Activated CD8-positive, alpha-beta T cell treated with anti-CD3 and anti-CD28 coated beads, Interleukin-2, amount 10 ng/mL, durations not matched to agents 7 days and 5 days (primary cell): ENCODE measurements at places on chromosomes 2 and 18.

DNA sequence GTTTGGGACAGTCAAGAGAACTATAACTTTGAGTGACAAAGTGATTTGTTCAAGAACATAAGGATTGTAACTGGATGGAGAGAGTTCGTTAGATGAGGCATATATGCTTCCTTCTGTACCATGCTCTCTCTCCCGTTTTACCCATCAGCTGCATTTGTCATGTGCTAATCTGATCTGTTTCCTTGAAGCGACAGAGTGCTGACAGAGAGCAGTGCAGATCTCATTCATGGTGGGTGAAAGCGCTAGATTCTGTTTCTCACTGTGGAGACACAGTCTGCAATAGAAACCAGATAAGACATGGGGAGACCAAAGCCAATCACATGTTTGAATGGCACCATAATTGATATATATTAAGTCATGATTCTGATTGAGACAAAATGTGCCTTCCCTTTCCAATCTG, 456.6 kb upstream of the CELF4 start:
- H3K4me3 ChIP-seq, result no peak overlapping the region
- no peak for DNase-seq
- H3K27me3 ChIP-seq, result no peaks in the 10 kb centered on the region
- no peaks in the 10 kb centered on the region for H3K36me3 ChIP-seq

- no peak for DNase-seq
- no peak overlapping the region for H3K4me3 ChIP-seq
- H3K36me3 ChIP-seq, result no peaks in the 10 kb centered on the region
Measured at GRCh38 chr2:231186325-231186724, 12.1 kb upstream of the ARMC9 start.

- no peak overlapping the region for H3K27ac ChIP-seq
- H3K36me3 ChIP-seq, result no peaks in the 10 kb centered on the region
- no peak for DNase-seq
- peaks cover 40% of the 10 kb centered on the region for H3K4me1 ChIP-seq
- H3K4me3 ChIP-seq, result no peak overlapping the region
Measured at GRCh38 chr18:58544616-58545337, 84.1 kb downstream of the ALPK2 start.

GRCh38 chr18:36828157-36828629, 609 bp downstream of the TPGS2 start:
- H3K4me1 ChIP-seq, result peaks cover 42% of the 10 kb centered on the region
- H3K36me3 ChIP-seq, result peaks cover 27% of the 10 kb centered on the region
- H3K27ac ChIP-seq, result peak overlapping the region; percentile 95
- H3K27me3 ChIP-seq, result no peaks in the 10 kb centered on the region
- peak overlapping the region; percentile 86 for H3K4me3 ChIP-seq
- DNase-seq, result peak; percentile 42

DNA sequence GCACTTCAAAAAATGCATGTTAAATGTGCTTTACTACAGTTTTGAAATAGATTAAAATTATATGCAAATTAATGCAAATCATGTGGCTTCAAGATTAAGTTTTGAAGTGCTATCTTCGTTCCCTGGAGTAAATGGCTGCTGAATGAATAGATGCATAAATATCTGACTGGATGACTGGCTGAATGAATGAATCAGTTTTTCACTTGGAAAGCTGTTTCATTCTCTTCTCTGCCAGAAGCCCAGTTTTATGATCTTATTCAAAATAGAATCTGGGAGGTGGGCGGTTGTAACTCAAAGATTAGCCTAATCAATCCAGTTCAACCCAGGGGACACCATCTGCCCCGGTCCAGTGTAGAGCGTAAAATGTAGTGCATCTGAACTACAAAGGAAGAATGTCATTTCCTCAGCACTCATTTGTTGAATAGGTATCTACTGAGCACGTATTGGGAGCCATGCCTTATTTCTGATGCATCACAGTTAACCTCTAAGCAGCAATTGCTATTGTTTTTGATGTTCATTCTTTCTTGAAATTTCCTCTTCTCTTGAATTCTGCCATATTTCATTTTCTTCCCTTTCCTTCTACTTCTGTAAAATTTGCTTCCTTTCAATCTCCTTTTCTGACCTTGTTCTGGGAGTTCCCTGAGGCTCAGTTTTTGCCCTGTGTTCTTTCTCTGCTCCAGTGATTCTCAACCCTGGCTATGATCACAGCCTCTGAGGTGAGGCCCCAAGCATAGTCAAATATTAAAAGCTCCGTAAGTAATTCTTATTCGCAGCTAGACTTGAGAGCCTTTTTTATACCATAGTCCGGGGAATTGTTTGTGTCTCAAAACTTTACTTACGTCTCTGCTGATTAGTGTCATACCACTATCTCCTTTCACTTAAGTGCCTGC, 282.7 kb downstream of the PARD3B start:
- no peak overlapping the region for H3K4me3 ChIP-seq
- no peaks in the 10 kb centered on the region for H3K27me3 ChIP-seq
- DNase-seq, result no peak
- H3K27ac ChIP-seq, result no peak overlapping the region

GRCh38 chr2:59701271-59701994, 852.0 kb downstream of the BCL11A start:
- H3K27ac ChIP-seq, result no peak overlapping the region
- H3K4me3 ChIP-seq, result no peak overlapping the region
- H3K36me3 ChIP-seq, result no peaks in the 10 kb centered on the region
- no peak for DNase-seq
- no peaks in the 10 kb centered on the region for H3K27me3 ChIP-seq
- H3K4me1 ChIP-seq, result no peaks in the 10 kb centered on the region
